COLO829 (cell line): ENCODE measurements at places on chromosomes 7 and 10.
A peak's percentile ranks its signal among the peaks of the same experiment; 100 is the strongest.

- no peak for DNase-seq
These were observed at the start of gene CALCR for GRCh38 chr7:93574646-93575554. TSS of gene CALCR (minus strand) at chr7:93574724. CDS start at chr7:93486981, 87,743 bp downstream.

GRCh38 chr10:68576118-68576517 is 16.0 kb downstream of the TET1 start:
- no peak for DNase-seq

- no peak for DNase-seq
These were observed 333.7 kb downstream of the GFRA1 start for GRCh38 chr10:115939101-115939854.

GRCh38 chr10:67259319-67259929 is 333.6 kb downstream of the LRRTM3 start:
- DNase-seq: no peak

- no peak for DNase-seq
These were observed 1.6 kb upstream of the KNDC1 start for GRCh38 chr10:133158437-133158755.

GRCh38 chr7:80791509-80791929 is 127.3 kb downstream of the SEMA3C start:
- no peak for DNase-seq

DNA sequence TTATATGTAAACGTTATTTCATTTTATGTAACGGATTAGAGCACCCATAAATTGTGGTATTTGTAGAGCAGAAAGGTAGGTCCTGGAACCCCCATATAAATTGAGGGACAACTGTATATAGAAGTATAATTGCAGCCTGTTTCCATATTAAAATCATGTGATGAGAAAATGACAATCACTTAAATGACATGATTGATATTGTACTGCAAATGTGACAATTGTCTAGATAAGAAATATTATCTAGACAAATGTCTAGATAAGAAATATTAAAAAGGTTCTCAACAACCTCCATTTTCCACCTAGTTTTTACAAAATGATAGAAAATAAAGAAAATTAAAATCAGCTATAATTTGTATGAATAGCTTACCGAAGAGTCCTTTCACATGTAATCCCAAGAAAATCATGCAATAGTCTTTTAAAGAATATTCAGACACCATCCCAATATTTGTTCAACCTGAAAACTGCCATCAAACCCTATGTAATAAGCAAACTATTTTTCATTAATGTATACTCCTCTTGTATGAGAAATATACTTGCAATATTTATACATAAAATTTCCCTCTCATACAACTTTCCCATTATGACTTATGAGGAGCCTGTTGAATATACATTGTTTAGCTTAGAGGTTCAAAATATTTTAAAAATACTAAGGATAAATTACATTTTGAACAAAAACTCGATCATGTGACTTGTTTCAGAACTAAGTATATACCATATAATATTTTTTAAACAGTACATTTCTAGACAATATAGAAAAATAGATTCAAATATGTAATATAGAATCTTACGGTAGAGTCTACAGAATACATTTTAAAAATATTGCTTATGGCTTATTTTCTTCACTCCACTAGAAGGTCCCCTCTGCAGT is 153.2 kb downstream of the CRPPA start:
- DNase-seq: no peak

- no peak for DNase-seq
These were observed 495.1 kb downstream of the AUTS2 start for GRCh38 chr7:70093205-70093904.

DNA sequence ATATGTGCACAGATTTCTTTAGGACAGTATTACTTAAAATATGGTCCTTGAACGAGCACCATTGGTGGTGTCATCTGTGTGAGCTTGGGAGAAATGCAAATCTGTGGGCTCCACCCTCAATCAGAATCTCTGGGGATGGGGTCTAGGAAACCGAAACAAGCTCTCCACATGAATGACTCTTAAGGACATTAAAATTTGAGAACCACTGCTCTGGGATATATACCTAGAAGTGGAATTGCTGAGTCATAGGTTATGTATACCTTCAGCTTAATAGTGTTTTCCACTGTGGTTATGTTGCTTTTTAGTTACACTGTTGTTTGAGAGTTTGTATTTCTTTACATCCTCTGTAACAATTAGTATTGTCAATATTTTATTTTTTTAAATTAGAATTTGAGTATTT is 24.0 kb downstream of the ZNRF2 start:
- no peak for DNase-seq

DNA sequence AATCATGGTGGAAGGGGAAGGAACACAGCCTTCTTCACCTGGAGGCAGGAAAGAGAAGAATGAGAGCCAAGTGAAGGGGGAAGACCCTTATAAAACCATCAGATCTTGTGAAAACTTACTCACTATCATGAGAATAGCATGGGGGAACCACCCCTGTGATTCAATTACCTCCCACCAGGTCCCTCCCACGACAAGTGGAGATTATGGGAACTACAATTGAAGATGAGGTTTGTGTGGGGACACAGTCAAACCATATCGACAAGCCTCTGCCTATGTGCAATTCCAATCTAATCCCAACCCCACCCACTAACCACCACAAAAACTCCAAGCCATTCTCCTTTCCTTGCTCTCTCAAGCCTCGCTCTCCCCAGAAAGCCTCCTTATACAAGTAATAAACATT is 69.2 kb downstream of the TAC1 start:
- no peak for DNase-seq

- no peak for DNase-seq
These were observed 107.6 kb downstream of the WDR37 start for GRCh38 chr10:1163831-1164230.

DNA sequence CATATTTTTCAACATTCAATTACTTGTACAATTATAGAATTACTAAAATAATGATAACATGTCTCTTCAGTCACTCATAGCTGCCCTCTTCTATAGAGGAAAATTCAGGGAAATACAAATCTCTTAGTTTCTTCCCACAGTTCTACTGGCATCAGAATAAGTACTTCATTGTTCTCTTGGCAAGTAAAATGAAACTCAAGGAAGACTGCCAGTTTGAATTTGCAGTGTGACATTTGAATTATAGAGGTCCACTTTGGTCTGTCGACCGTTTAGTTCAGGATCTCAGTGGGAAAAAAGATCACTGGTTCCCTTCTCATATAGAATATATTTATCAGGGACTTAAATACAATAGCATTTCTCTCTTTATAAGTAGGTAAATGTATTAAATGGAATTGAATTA is 114.5 kb downstream of the PON1 start:
- peak; percentile 69 for DNase-seq

- no peak for DNase-seq
These were observed 84.6 kb downstream of the MAD1L1 start for GRCh38 chr7:2148189-2148588.

GRCh38 chr7:37149051-37149772 is 299.5 kb downstream of the ELMO1 start:
- DNase-seq: no peak

DNA sequence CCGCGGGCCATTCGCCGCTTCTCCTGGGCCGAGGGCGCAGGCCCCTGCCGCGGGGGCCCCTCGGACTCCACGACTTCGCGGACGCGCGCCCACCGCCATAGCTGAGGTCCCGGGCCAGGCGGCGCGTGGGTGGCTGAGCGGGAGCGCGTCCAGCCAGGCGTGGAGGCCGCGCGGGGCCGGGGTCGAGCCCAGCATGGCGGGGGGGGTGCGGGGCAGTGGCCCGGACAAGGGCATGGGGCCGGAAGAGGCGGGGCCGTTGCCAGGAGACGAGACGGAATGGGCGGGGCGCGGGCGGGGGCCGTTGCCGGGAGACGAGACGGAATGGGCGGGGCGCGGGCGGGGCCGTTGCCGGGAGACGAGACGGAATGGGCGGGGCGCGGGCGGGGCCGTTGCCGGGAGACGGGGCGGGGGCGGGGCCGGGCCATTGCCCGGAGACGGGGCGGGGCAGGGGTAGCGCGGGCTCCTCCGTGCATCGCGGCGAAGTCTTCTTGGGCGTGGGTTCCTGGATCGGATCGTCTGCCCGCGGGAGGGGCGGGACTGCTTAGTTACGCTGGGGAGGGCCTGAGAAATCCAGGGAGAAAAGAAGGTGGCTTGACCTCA is 14.8 kb downstream of the ADAM8 start:
- DNase-seq: peak; percentile 71

- DNase-seq: no peak
These were observed 305.6 kb upstream of the FZD1 start for GRCh38 chr7:90958647-90959046.

DNA sequence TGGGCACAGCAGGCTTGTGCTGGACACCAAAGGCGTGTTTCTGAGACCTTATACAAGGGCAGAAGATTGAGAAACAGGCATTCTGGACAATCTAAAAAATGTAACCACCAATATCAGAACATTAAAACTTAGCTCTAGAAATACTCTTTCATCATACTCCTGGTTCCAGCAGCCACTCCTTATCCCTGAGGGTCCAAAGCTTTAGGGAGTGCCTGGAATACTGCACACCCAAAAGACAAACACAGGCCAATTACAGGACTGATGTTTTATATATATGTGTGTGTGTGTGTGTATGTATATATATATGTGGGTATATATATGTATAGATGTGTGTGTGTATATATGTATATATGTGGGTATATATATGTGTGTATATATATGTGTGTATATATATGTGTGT is 39.6 kb downstream of the FAM171A1 start:
- DNase-seq: no peak

DNA sequence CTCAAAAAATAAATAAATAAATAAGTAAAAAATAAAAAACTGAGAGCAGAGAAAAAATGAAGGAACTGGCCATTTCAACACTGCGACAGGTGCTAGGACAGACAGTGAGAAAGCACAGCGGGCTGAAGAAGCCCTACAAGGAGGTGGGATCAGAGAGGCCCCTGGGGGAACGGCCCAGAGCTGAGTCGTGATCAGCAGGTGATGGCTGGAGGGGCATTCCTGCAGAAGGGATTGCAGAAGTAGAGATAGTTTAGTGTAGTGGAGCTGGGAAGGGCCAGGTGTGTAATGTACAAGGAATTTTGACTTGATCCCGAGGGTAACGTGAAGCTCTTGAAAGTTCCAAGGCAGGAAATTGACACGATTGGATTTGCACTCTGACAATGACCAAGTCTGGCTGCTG is 112.1 kb downstream of the CUL2 start:
- no peak for DNase-seq

GRCh38 chr10:89308266-89308665 is 6.4 kb downstream of the IFIT2 start:
- DNase-seq: no peak

DNA sequence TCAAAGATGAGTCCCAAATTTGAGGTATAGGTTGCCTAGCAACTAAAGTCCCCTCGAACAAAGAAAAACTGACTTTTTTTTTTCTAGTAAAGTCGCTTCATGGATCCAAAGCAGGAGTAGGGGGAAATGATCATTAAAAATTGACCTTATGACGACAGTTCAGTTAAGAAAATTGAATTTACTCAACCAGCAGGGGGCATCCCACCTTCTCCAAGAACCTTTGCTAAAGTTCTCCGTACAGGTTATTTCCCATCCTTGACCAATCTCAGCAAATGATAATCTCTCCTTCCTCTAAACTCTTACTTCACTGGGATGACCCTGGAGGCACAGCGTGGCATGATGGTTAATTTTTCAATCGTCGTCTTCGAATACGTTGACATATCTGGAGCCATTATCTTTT is 228.3 kb downstream of the CALN1 start:
- DNase-seq: peak; percentile 39

GRCh38 chr7:155201325-155202087 is 96.2 kb upstream of the INSIG1 start:
- no peak for DNase-seq

- DNase-seq: no peak
These were observed 14.3 kb downstream of the SEMA3D start for GRCh38 chr7:85172530-85172941.

DNA sequence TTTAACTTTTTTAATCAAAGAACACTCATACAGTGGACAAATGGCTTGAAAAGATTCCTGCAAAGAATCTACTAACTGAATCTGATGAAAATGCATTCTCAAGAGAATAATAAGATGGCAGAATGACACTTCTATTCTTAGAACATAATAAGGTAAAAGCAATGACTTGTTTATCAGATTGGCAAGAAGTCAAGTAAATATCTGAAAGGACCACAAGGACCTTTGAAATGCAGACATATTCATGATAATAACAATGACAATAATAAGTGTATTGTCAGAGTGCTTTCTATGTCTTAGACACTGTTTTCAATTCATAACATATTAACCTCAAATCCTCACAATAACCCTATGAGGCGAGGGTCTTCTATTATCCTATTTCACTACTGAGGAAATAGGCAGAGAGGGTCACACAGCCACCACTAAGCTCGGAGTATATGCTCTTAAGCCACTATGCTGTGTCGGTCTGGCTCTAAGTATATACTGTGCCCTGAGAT is 10.6 kb downstream of the HACD1 start:
- DNase-seq: no peak

DNA sequence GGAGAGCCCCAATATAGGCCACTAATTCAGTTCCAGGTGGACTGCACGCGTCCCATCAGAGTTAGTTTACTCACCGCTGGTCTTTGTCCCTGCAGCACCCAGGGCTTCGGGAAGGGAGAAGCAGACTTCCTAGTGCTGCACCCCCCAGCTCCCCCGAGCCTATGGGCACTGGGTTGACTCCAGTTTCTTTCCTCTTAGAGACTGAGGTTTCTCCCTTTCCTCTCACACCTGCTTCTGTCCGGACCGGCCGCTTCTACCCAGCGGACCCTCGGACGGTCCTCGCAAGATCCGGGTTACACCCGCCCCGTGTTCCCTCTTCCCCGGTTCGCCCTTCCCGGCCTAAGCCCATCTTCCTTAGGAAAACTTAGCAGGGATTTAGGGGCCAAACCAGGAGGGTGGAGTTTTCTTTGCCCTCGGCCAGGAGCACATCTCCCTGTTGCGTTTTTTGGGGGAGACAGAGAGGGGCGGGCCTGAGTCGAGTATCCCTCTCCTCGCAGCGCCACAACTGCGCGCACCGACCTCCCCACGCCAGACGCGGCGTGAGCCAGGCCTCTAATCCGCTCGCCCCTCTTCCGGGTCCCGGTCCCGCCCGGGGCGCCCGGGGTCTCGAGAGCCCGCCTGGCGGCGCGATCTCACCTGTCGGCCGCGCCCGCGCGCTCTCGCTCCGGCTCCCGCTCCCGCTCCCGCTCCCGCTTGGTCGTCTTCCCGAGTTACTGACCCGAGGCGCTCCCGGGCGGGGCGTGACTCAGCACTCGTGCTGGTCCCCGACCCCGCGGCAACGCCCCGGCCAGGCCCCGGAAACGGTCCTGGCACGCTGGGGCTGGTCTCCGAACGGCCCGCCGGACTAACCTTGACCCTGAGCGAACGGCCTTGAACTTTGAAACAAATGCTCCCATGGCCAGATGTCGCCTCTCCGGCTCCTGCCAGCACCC is at the start of gene AIFM2:
AIFM2 (minus strand) TSS at position 728 of the 932 bp plus-strand sequence. CDS start 8,741 bp downstream, outside the sequence.
- peak; percentile 47 for DNase-seq

- no peak for DNase-seq
These were observed 179.1 kb upstream of the SH2B2 start for GRCh38 chr7:102107474-102108104.

- DNase-seq: no peak
These were observed 2.1 kb downstream of the AVPI1 start for GRCh38 chr10:97684866-97685394.

GRCh38 chr10:32269343-32270100 is 77.4 kb downstream of the EPC1 start:
- DNase-seq: no peak

GRCh38 chr10:88088441-88089340 is 225.3 kb downstream of the PTEN start:
- peak; percentile 57 for DNase-seq
